ENCODE measurements at places on chromosomes 2 and 18.

DNA sequence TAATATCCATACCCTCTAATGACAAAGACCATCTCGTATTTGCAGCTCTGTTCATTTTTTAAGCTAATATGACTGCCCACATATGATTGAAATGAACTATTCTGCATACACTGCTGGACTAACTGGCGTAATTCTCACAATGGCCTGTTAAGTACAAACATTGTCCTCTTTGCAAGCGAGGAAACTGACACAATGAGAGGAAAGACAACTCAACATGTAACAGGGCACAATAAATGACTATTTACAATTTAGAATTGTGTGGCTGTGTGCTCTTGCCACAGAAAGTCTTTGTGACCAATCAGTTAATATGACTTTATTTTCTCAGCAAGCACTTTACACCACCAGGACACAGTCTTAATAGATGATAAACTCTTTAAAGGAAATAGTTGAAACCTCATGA, 498.0 kb downstream of the CNTNAP5 start:
- no peak for DNase-seq

DNA sequence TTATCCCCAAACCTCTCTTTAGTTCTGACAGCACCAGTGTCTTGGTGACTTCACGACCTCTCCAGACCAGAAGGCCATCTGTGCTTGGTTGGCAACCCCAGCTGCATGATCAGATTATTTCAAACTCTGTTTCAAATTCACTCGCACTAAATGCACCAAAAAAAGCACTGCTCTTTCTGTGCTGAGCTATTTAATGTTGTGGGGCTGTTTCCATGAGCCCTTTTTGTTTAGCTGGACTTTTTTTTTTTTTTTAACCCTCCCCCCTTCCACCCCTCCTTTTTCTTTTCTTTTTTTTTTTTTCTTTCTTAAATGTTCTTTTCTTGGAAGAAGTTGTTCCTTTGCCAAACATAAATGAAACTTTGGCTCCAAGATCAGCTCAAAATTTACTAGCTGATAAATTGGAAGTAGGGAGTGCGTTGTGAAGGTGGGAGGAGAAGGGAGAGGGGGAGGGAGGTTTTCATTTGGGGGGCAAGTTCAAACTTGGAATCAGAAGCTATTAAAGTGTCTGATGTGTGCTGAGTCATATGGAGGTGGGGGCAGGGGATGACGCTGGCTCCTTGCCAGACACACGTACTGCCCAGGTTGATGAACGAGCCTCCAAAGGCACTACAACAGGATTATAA, 543.0 kb upstream of the TNP1 start:
- DNase-seq: no peak

- DNase-seq: no peak
These were observed 208.0 kb downstream of the TDRD15 start for GRCh38 chr2:21331625-21332370.

- no peak for DNase-seq
These were observed 71.3 kb downstream of the TNFRSF11A start for GRCh38 chr18:62396381-62396780.

DNA sequence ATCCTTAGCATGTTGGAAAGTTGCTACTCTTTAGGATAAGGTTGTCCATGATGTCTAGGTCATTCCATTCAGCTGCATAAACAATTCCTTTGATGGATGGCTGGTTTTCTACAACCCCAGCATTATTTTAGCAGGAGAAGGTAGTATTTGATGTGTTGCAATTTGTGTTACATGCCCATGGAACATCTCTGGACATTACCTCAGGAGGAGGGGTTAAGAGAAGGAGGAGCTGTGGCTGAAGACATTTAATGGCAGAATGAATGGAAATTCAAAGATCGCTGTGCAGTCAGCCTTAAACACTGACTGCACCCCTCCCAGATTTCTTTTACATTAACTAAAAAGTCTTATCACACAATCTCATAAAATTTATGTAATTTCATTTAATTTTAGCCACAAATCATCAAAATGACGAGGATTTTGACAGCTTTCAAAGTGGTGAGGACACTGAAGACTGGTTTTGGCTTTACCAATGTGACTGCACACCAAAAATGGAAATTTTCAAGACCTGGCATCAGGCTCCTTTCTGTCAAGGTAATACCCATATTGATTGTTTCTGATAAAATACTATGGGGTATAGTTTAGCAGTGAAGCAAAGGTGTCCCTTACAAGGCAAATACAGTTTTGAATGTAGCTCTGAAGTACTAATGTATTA, at the start of gene CPS1:
CPS1 (plus strand) TSS at position 271 of the 652 bp plus-strand sequence; CDS start at position 406, 135 bp downstream.
- DNase-seq: no peak

GRCh38 chr2:100612388-100613000, 49.7 kb downstream of the PDCL3 start:
- no peak for DNase-seq

DNA sequence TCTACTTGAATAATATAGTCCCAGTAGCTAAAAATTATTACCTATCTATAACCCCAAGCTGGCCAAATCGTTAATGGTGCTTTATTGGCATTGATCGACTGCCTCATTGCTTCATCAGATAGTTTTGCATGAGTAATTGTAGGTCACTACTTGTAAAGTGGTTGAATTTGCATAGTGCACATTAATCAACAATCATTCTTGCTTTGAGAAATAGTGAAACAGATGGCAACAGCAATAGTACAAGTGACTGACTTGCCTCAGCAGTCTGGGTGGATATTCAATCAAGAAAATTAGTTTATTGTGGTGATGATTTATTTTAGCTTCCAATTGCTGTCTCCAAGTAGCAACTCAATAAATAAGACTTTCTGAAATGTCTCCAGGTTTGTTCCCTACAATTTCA, 117.8 kb upstream of the NRXN1 start:
- no peak for DNase-seq

DNA sequence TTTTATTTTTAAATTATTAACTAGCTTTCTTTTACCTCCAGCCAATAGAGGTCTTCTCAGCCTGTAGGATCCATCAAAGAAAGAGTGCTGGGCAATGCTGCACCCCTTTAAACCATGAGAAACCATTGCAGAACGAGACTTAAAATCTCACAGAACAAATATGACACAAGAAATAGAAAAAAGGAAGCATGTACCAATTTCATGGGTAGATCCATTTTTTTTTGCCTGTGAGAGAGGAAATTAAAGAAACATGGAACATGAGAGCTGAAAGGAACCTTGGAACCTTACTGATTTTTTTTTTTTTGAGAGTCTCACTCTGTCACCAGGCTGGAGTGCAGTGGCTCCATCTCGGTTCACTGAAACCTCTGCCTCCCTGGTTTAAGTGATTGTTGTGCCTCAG, 14.0 kb downstream of the HRH4 start:
- DNase-seq: no peak

GRCh38 chr2:201559067-201559710, 84.1 kb downstream of the TMEM237 start:
- no peak for DNase-seq

DNA sequence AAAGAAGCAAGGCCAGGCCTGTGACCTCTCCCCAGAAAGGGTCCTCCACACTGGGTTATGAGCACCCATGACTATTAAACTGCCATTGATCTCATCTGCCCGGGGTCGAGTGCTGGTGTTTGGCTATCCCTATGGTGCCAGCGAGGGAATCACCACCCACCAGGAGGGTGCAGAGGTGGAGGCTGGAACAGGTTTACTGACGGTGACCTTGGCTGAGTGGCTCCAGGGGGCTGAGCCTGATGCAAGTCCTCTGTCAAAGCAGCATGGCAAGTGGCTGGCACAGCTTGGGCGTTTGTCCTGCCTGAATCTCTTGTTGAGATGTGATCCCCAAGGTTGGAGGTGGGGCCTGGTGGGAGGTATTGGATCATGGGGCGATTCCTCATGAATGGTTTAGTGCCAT, 196.4 kb upstream of the HDAC4 start:
- DNase-seq: no peak

DNA sequence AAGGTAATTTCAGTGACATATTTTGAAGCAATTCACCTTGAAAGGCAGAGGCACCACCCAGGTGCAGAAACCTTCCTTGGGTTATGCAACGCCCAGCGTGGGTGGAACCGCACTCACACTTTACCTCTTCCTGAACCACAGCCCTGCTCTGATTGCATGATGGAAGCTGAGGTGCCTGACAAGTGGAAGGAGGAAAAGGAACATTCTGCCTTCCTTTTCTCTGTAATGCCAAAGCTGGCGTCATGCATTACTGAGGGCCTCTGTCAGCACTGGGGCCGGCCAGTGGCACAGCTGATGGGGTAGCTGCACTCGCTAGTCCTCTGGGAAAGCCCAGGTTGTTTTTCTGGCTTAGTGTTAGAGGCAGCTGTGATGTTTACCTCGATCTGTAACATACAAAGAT, 266.5 kb downstream of the NEDD4L start:
- DNase-seq: peak; percentile 36

GRCh38 chr2:13550285-13551231, 833.8 kb downstream of the TRIB2 start:
- no peak for DNase-seq

DNA sequence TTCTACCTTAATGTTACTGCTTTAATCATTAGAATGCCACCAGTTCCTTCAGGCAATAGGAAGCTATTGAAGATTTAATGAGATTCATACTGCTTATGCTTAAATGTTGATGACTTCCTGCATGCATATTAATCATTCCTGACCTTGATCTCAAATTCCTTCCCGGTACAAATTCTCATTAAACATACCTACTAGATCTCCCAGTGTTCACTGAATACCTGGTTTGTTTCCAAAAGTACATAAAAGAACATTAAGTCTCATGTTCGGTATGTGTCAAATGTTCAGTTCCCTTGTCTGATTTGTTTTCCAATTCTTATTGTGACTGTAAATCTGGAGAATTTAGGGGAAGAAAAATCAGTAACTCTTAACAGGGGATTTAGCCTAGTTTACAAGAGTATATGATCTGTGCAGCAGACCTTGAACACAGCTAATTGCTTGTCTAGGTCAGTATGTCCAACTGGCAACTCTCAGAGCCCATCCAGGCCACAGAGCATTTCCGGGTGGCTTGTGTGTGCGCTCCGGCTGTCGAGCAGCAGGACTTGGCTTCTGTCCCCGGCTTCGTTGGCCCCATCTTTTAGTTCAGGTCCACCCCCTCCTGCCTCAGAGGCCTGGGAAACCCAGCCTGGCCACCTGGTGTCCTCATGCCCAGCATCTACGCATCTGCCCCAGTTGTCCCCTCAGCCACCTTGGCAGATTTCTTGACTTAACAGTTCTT, 13.1 kb downstream of the METAP1D start:
- DNase-seq: no peak

DNA sequence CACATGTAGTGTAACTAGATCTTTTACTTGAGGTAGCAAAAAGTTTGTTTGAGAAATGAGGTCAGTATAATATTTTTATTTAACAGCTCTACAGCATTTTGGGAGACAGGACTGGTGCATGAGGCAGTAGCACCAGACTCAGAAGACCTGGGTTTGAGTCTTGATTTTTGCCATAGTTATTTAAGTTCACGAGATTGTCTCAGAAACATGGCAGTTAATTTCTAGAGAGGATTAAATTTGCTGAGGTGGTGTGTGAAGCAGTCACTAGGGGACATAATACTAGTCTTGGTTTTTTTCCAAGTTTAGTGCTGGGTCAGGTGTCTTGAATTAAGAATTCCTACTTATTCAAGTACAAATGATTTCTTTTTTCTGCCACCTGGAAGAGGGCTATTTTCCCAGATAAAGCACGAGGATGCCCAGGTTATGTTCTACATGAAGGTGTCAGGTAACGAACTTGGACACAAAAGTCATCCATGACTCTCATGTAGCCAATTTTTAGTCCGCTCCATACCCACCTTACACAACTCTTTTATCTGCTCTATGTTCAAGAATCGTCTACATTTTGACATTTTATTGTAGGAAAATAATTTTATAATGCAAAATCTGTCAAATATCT, 1.4 kb downstream of the MARCHF7 start:
- DNase-seq: no peak

DNA sequence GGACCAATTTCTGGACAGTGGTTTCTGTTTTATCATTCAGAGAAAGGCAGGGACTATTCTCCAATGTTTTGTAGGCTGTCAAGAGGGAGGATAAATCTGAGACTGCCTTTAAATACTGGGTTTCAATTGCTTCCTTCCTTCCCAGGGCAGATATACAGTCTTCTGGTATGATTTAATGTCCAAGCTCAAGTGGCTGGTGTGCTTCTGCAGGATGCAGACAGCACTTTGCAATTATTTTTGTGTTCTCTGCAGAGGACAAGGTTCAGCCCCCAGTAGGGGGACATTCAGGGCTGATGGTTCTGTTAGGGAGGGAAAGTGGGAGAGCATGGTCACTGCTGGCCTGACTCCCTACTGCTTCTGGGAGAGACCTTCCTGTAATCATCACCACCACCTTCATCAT, 4.6 kb upstream of the BOD1L2 start:
- no peak for DNase-seq

DNA sequence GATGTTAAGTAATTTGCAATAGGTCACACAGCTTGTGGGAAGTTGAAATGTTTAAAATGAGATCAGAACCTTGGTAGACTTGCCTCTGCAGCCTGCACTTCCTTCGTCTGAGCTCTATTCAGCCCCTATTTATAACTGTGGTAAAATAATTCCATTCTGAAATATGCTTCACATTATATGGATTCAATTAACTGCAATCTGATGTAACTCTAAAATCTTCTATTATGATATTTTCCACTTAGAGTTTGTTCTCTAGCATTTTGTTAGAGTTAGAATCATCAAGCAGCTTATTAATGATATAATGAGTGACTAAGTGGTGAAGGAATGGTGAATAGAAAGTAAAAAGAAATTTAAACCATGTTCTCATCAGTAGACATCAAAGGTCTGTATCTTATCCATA, 139.6 kb upstream of the ARHGAP28 start:
- no peak for DNase-seq

GRCh38 chr2:101357376-101357775, 29.9 kb downstream of the CREG2 start:
- no peak for DNase-seq

DNA sequence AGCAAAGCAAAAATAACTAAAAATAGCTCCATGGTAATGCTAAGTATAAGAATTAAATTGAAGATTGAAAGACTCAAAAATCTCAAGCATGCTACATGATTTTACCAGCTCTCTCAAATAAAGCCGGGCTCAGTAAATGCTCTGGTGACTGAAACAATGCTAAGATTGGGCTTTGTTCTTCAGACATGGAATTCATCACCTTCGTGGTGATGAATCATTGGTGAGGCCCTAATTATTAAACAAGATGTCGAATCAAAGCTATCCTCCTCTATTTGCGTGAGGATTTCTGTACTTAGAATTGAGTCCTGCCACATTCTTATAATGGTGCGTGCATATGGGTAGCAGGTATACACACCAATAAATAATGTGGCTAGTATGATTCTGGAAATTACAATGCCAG, 58.8 kb upstream of the LRRTM1 start:
- DNase-seq: no peak

DNA sequence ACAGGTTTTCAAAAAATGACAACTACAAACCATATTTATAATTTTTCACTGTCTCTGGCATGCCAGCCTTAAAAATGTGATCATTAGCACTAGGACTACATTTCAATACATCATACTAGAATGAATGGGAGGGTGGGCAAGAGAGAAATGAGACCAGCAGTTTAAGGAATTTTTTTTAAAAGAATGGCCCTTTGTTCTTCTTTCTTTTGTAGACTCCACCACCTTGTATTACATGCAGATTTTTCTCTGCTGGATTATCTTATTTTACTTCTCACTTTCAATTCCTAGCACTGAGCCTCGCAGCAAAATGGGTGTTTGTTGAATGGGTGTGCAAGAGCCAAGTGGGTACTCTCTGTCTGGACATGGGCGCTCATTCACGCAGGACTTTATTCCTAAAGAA, 39.9 kb downstream of the FRZB start:
- DNase-seq: no peak
